ENCODE measurements at places on chromosomes 1 and 21. TPM values are rescaled to one million over a fixed set of nuclear protein-coding genes. Genes with fewer than 3 reads are reported as not detected.

The MLLT11 gene
- total RNA-seq: 16.1 TPM

The LEPROT gene
- total RNA-seq: 37.5 TPM

The RGSL1 gene
- not detected for total RNA-seq

The OR2L2 gene
- not detected for total RNA-seq

The FGR gene
- not detected for total RNA-seq

The ACTA1 gene
- total RNA-seq: not detected

The CLDN8 gene
- total RNA-seq: not detected

The CD160 gene
- not detected for total RNA-seq

The PGLYRP4 gene
- not detected for total RNA-seq

All from A549 treated with Mapracorat at 1 μM for 4 hours (cell line).